GM12864 (cell line): ENCODE measurements at places on chromosomes 2 and 18.

GRCh38 chr2:120346667-120347358, 877 bp downstream of the INHBB start:
- no peak for DNase-seq

DNA sequence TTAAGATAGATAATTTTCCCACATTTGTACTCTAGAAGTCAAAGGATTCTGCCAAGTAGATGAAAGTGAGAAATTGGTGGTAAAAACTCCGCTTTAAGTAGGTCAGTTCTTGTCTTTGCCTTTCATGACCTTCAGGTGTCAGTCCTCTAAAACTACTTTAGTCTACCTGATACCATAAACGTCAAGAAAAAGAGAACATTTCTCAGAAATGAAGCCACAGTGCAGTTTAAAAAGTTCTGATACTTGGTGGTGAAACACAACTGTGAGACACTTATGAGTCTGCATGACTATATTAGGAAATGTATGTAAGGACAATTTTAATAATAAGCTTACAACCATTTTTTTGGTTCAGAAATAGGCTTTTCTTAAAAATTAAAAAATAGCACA, 583.3 kb downstream of the SATB2 start:
- peak; percentile 4 for DNase-seq

GRCh38 chr2:10900216-10901109, 11.3 kb upstream of the KCNF1 start:
- no peak for DNase-seq

GRCh38 chr2:165888171-165888570, 65.4 kb downstream of the TTC21B start:
- no peak for DNase-seq

DNA sequence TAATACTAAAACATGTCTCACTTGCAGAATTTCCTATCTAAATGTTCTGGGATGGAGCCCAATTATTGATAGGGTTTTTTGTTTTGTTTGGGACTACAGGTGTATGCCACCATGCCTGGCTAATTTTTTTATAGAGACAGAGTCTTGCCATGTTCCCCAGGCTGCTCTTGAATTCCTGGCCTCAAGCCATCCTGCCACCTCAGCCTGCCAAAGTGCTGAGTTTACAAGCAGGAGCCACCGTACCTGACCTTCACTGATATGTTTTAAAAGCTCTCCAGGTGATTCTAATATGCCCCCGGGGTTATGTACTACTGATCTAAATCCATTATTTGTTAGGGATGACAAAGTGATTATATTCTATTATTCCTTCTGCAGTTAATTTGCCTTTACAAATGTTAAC, 2.2 kb downstream of the ELAC1 start:
- DNase-seq, result no peak

DNA sequence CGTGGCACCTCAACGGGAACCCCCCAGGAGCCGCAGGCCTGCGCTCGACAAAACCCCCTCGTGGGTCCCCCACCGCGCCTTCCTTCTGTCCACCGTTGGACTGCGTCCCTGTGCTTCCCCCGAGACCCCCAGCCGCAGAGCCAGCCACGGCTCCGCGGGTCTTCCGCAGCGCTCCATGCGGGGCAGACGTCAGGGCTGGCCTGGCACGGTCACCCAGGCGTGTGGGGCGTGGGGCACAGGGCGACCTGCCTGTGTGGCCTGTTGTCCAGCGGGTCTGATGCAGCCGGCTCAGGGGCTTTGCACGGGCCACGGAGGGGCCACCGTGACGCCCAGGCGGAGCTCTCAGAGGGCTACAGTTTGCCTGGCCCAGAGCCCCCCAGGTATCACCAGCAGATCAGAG, 11.0 kb downstream of the NFATC1 start:
- DNase-seq, result no peak

DNA sequence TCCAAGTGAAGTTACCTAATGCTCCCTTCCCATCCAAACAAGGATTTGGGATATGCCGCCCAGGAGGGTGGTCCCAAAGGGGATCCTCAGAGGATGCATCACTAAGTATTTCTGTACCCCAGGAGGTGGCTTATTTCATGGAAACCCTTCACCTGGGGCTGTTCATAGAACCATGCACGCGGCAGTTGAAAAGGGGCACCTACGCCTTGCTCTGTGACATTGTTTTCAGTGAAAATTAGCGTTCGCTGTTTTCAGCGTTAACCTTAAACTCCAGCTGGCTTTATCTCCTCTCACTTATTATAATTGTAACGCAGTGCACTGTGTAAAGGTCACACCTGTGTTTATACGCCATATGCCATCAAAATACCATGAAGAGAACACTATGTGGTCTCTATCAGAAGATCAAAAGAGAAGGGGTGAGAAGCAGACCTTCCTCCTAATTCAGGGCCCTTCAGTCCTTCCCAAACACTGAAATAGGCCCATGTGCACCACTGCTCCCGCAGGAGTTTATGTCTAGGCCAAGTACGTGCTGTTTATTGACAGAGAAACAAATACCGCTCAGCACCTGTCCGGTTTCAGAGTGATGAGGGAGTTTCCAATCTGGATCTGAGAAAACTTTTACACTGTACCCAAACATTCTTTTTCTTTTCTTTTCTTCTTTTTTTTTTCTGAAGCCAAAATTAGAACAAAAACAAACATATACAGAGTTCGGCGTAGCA, 162.1 kb downstream of the BCL2 start:
- no peak for DNase-seq

DNA sequence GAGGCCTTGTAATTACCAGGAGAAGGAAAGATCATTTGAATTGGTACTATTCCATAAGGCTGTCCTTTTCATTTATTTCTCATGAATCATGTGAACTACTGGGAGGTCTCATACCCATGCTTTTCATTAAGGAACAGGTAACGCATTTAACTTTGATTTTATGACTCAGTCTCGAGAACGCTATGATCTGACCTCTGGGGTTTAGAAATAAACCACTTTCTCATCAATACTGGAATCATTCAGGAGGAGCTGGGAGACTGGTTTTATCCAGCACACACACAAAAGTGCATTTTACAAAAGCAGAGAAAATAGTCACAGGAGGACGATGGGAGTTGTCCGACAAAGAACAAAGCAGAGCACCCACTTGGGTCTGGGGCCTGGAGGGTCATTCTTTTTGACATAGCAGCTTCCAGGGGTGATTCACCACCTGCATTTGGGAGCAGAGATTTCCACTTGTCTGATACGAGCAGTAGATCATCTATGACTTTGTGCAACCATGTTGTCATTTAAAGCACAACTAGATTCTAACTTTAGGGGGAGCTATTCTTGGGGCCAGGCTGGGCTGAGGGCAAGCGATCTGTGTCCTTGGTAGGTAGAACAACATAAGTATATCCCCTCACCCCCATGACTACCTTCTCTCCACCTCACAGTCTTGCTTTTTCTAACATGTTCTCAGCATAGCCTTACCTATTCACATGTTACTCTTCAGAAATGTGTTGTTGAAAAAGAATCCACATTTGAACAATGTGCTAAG, 95.9 kb upstream of the SCG2 start:
- no peak for DNase-seq

DNA sequence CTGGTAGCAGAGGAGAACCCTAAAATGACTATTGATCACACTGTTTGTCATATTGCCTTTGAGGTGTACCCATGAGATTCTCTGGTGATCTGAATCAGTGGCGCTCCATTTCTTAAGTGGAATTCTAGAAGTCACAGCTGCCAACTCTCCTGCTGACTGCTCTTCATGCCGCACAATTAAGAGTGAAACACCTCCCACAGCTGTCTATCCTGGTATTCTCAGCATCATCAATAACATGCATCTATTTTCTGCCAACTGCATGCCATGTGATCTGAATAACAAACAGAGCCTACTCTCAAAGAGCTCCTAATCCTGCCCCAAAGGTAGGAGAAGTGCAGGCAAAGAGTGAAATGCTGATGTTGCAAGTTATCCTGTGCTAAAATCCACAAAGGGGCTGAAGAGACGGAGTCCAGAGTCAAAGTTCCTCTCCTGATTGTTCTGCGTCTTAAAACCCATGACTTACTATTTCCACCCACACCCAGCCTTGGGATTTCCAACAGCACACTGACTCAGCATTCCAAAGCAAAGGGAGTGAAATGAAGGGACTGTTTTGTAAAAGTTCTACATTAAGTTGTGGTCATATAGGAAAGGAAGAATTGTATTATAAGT, 13.7 kb upstream of the DAPL1 start:
- DNase-seq, result no peak

- no peak for DNase-seq
These were observed 790.8 kb downstream of the SOCS6 start for GRCh38 chr18:71079606-71080005.

GRCh38 chr2:161353543-161353942, 45.3 kb downstream of the PSMD14 start:
- DNase-seq, result no peak

GRCh38 chr2:207051385-207051965, 112.2 kb downstream of the CPO start:
- DNase-seq, result no peak

DNA sequence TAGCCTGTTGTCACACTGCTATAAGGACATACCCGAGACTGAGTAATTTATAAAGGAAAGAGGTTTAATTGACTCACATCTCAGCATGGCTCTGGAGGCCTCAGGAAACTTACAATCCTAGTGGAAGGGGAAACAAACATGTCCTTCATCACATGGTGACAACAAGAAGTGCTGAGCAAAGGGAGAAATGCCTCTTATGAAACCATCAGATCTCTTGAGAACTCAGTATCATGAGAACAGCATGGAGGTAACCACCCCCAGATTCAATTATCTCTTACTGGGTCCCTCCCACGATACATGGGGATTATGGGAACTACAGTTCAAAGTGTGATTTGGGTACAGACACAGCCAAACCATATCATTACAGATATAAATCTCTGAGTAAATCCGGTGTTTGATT, 148.7 kb downstream of the PRPF40A start:
- DNase-seq, result no peak

GRCh38 chr2:69770193-69770702, 28.3 kb downstream of the ANXA4 start:
- no peak for DNase-seq

- no peak for DNase-seq
These were observed 129.5 kb downstream of the FAM124B start for GRCh38 chr2:224272237-224272910.

DNA sequence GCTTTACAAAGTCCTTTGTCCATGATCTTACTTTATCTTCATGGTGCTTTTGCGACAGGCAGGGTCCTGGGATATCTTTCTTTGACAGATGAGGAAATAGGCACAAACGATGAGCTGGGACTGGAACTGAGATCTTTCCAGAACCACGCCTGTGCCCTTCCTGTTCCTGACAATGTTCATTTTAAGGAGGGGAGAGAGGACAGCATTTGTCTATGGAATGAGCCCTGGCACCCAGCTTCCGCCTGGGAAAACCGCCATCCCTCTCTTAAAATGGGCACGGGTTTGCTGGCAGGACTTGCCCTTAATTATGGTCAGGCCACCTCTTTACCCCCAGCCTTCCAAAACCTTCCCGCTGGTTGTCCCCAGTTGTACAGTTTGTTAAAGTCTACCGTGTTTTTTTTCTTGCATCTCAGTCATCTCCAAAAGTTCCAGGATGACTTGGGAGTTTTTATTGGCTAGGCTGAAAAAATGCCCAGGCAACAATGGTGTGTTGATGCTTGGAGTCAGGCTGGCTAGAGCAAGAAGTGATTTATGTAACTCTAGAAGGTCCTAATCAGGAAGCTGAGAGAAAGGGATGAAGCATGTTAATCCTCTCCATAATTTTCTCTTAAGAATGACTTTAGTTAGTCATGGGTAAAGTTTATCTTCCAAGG, 264.9 kb upstream of the EPAS1 start:
- no peak for DNase-seq

DNA sequence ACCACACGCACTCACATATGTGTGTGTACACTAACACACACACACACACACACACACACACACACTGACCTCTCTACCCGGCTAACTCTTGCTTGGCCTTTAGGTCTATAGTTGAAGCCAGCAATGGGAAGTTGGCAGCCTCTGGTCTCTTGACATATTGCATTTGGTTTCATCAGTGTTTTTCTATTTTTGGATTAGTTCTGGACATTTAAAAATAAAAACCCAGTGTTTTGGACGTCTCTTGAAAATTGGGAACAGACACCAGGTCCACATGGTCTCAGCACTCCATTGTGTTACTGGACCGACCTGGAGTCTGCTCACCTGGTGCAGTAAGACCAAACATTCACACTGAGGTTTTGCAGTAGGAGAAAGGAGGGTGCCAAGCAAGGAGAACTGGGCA, 50.4 kb upstream of the AFF3 start:
- no peak for DNase-seq

GRCh38 chr18:68399721-68400120, 315.2 kb downstream of the TMX3 start:
- no peak for DNase-seq

DNA sequence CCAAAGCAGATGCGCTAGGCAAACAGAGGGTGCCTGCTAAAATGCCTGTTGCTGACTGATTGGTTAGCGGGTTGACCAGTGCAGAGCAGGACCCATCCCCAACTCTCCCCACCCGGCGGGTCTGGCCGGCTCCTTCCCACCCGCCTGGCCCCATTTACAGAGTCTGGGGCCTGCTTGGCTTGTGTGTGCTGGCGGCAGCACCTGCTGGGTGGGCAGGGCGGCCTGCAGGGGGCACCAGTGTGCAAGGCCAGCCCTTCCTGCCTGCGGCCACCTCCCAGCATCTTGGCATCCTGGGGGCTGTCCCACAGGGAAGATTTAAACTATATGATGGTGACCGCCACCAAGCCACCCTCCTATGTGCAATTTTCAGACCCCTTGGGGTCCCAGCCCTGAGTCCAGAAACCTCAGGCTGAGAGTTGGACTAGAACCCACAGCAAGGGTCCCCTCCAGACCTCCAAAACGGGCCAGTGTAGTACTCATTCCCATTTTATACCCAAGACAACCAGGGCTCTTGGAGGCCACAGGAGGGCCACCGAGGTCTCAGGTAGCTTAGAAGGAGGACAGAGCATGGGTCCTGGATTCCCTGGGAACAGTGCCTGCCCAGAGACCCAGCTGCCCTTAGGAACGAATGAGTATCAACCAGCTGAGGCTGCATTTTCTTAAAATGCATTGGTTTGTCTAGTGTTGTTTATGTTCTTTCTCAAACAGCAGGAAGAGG, 173.6 kb downstream of the SMAD7 start:
- DNase-seq, result no peak

- DNase-seq, result no peak
These were observed 217.0 kb downstream of the METTL4 start for GRCh38 chr18:2354292-2354691.

DNA sequence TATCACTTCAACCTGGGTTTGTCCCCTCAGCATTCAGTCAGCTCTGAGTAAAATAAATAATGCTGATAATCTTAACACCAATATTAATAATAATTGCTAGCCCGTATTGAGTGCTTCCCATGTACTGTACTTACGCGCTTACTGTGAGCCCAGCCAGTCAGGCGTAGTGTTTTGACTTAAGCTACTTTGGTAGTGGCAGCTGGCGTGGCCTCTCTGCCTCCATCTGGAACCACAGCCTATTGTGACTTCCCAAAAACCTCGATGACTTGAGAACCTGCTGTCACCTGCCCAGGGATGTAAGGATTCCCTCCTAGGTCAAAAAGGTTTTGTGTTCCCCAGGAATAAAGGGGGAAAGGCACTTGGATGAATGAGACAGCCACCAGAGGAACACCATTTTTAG, 53.2 kb downstream of the SUMO1 start:
- DNase-seq, result no peak

- no peak for DNase-seq
These were observed 129.2 kb downstream of the ALPK2 start for GRCh38 chr18:58499527-58500221.
